Adrenal gland (tissue), 19 donors: ENCODE measurements at places on chromosomes 7 and 10. TPM values are rescaled to one million over a fixed set of nuclear protein-coding genes. Genes with fewer than 3 reads are reported as not detected.

The ARID5B gene
- 18.4 TPM for total RNA-seq

The TWIST1 gene
- total RNA-seq = 22.1 TPM

The GNAT3 gene
- total RNA-seq = not detected

The ADCY1 gene
- 3.8 TPM for total RNA-seq

The VSTM2A gene
- total RNA-seq = not detected

The CRHR2 gene
- total RNA-seq = not detected

The CALN1 gene
- total RNA-seq = 17.5 TPM

The DGKI gene
- total RNA-seq = 0.12 TPM

The NUTM2E gene
- not detected for total RNA-seq

The LBX1 gene
- total RNA-seq = not detected

The BUB3 gene
- total RNA-seq = 143 TPM

The PNLIP gene
- total RNA-seq = not detected

The SLC16A9 gene
- 175 TPM for total RNA-seq

The EGFR gene
- 26.7 TPM for total RNA-seq

The HK1 gene
- total RNA-seq = 63.4 TPM

The BBIP1 gene
- 36.5 TPM for total RNA-seq

The TMEM176B gene
- 39.7 TPM for total RNA-seq

The TAS2R4 gene
- 0.26 TPM for total RNA-seq

The NOS3 gene
- 18.0 TPM for total RNA-seq

The PLEKHS1 gene
- total RNA-seq = not detected

The NFE2L3 gene
- total RNA-seq = 0.16 TPM

The FBXL13 gene
- 2.5 TPM for total RNA-seq

The PSD gene
- total RNA-seq = 10.6 TPM

The CDCA7L gene
- 0.88 TPM for total RNA-seq

The CALML3 gene
- total RNA-seq = not detected

The CYP2E1 gene
- total RNA-seq = 2.4 TPM

The HOXA6 gene
- 20.2 TPM for total RNA-seq
